ENCODE measurements at places on chromosomes 7 and 10.
A peak's percentile ranks its signal among the peaks of the same experiment; 100 is the strongest.

GRCh38 chr10:12502526-12503274 lies 153.4 kb downstream of the CAMK1D start:
- no peak for DNase-seq

DNA sequence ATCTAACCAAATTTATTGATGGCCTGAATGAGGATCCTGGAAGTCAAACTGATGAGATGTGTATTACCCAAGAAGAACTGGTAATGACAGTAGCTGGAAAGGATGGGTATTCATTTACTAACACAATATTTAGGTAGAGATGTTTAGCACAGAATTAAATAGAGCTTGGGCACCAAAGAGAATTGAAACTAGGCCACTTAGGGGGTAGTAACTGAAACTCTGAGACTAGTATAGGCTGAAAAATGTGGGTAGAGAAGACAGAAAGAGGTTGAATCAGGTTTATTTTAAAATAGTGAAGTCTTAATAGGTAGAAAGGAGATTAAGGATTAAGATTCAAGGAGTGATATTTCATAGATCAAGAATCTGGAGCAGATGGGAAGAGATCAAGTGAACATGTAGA lies 155.8 kb downstream of the MLLT10 start:
- no peak for DNase-seq

DNA sequence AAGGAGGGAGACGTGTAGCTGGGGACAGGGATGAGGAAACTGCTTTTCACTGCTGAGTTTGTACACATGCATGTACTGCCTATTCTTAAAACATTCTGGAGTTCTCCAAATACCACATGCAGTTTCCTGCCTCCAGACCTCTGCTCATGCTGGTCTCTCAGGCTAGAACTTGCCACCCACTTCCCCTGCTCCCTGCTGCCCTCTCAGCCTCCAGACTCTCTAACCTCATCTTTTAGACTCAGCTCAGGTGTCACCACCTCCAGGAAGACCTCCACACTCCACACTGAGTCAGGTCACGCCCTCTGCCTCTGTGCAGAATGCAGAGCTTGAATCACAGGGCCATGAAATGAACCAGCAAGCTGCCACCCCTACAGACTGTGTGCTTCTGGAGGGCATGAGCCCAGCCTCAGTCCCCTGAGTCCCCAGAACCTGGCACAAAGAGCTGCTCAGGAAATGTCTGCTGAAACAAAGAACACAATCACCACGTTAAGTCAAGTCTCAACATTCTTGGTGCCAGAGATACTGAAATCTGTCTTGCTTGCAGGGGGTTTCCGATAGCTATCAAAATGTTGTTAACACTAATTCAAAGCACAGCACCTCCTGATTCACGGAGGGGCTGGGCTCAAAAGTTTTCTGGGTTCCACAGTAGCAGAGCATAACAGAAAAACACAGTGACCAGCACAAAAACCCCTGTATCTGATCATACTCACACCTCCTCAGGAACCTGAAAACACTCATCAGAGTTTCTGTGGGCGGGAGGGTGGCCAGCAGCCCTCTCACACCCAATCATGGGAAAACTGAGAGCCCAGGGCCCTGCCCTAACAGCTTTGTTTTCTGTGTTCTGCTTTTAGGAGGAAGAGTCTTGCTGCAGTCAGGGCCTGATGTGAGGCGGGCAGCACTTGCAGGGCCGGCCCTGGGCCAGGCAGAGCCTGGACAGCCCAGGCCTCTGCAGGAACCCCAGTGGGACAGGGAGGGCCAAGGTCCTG lies 21.1 kb downstream of the FAM53B start:
- DNase-seq = no peak

DNA sequence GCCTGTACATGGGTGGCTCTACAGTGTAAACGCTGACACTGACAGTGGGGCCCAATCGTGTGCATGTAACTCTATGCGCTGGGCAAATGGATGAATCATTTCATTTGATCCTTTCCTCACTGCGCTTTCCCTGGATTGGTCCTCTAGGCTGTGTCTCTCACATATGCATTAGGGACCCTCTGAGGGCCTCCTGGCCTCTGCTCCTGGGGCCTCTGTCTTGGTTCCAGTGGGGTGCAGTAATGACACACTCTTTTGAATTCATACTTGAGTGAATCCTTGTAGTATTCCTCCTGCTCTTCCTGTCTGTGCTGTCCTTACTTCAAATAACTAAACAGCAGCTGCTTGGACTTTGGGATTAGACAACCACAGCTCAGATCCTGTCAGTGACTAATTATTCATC lies 176.5 kb upstream of the ADO start:
- DNase-seq = no peak

DNA sequence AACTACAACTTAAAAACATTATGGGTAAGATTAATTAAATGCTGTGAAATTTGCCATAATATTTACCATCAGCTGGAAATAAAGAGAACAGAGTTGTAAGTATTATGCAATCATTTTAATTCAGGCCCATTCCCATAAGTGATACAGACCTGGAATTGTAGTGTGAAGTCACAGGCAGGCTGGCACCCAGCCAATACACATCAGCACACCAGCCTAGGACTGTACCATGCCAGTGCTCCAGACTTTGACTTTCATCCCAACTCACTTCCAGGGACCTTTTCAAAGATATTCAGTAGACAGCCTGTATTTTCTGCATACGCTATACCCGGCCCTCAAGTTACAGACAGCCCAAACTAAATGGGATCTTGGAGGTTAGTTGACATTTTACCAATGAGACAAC lies 143.3 kb downstream of the TES start:
- DNase-seq = no peak

GRCh38 chr7:144672869-144673268 lies 163.0 kb downstream of the TPK1 start:
- DNase-seq = no peak

GRCh38 chr10:50275650-50276235 lies 24.4 kb upstream of the ASAH2 start:
- DNase-seq = peak; percentile 14

GRCh38 chr10:132872658-132873057 lies 69.7 kb downstream of the CFAP46 start:
- no peak for DNase-seq

- DNase-seq = no peak
These were observed 123.3 kb upstream of the FZD1 start for GRCh38 chr7:91140982-91141381.

DNA sequence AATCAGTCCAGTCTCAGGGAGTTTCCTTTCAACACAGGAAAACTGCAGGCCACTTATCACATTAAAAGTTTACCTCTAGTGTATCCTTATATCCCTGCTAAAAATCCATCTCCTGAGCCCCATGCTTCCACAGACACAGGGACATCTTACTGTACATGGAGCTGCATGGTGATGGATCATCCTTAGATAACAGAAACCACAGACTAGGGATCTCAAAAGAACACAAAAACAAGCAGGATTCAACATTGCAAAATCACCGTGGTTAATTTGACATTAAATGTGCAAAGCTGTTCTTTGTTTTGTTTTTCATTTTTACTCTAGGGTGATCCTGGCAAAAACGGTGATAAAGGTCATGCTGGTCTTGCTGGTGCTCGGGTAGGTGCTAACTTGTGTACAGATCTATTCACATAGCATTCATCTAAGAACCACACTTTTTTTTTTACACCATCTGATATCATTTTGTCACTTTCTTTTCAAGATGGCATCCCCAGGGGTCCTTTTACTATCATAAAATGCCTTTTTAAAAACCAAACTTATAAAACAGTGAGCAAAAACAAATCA lies 18.1 kb downstream of the COL1A2 start:
- DNase-seq = no peak

DNA sequence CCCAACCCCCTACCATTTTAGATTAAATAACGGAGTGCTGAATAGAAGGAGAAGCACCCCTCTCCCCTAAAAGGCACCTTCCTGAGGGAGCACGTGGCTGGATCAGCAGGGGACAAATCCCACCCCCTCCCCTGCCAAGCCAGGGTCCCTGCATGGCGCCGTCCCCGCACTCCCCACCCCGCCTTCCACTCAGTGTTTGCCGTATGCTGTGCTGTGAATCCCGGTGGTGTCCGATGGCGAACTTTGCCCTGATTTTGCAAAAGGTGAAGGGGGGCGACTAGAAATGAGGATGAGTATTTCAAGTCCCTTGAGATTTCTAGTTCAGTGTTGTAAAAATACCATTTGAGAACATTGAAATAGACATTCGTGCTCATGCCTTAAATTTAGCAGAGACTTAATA lies 83.5 kb upstream of the SH2B2 start:
- DNase-seq = no peak

DNA sequence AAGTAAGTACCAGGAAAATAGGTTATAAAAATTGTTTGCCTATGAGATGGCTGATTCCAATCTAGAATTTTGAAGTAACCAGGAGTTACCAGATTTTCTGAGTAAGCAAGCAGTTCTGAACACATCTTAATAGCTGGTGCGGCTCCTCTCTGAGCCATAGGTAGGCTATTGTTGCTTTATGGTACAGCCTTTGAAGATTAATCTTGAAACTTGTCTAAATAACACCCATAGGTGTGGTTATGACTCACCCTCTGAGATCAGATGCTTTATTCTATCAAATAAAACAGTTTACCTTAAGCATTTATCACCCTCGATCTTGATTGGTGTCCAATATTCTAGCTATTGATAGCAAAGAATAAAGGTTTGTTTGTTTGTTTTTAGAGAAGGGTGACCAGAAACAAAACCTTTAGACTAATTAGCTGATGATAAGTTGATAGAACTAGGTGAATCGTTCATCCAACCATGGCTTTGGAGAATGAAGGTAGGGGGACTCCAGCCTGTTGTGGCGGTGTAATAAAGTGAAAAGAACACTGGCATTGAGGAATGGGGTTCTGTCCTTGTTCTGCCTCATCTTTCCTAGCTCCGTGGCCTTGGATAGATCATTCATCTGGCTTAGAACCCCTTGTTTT lies 72.2 kb downstream of the VTI1A start:
- no peak for DNase-seq

DNA sequence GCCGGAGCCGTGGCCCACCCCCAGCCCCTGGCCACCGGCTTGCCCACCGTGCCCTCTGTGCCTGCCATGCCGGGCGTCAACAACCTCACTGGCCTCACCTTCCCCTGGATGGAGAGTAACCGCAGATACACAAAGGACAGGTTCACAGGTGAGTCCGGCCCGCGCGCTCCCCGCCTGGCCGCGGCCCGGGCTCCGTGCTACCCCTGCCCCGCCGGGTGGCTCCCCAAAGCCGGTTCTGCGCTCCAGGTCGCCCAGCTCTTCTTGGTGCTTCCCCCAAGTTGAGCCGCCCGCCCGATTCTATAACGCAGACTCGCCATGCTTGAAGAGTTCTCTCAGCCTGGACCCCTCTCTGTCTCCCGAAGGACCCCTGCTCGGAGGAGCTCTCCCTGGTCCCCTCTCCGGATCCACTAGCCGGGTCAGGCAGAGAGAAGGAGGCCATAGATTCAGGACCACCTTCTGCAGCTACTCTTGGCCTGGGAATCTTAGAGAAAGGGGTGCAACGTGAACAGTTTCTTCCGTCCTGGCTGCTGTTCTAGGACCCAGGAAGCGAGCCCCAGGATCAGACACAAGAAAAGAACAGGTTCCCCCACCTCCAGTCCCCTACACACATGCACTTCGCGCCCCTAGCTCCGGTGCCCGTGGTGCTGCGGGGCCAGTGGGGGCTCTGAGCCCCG lies 999 bp downstream of the TLX1 start:
- DNase-seq = no peak

DNA sequence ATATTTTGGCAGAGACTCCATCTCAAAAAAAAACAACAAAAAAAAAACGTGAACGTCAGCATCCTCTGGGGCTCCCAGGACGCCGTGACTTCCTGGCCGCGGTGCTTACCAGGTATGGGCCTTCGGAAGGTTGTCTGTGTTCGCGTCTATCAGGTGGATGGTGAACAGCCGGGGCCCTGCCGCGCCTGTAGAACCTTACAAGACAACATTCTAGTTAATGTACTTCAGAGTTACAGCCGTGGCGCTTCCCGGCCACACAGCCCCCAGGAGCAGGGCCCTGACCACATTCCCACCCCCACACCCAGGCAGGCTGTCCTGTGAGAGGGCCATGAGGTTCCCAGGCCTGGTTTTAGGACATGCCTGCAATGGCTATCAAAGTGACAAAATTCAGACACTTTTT lies 111.0 kb downstream of the SMURF1 start:
- DNase-seq = no peak
